GM19239 (cell line): ENCODE measurements at places on chromosomes 12 and 14.
A peak's percentile ranks its signal among the peaks of the same experiment; 100 is the strongest.

DNA sequence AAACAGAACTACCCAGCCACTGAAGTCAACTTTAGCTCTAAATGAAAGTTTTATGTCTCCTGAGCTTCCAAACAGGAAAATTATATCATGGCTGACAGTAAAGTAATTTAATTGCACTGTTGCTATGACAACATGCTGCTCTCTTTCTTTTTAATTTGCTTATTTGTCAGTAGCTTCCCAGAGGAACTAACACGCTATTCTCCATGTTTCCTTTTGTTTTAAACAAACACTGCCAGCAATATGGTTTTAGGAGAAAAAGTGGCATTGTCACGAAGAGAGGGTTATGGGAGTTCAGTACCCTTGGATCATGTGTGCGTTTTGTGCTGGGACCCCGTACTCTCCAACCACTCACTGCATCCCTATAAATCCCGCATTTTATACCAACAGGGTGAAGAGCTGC, 1.9 kb downstream of the FOXN3 start:
- DNase-seq, result no peak

GRCh38 chr12:1912580-1913376, 5.7 kb downstream of the CACNA2D4 start:
- no peak for DNase-seq

GRCh38 chr14:101876555-101876938, 87.8 kb upstream of the DYNC1H1 start:
- DNase-seq, result peak; percentile 55

- no peak for DNase-seq
Measured at GRCh38 chr14:91412939-91413338, 4.7 kb downstream of the CCDC88C start.

DNA sequence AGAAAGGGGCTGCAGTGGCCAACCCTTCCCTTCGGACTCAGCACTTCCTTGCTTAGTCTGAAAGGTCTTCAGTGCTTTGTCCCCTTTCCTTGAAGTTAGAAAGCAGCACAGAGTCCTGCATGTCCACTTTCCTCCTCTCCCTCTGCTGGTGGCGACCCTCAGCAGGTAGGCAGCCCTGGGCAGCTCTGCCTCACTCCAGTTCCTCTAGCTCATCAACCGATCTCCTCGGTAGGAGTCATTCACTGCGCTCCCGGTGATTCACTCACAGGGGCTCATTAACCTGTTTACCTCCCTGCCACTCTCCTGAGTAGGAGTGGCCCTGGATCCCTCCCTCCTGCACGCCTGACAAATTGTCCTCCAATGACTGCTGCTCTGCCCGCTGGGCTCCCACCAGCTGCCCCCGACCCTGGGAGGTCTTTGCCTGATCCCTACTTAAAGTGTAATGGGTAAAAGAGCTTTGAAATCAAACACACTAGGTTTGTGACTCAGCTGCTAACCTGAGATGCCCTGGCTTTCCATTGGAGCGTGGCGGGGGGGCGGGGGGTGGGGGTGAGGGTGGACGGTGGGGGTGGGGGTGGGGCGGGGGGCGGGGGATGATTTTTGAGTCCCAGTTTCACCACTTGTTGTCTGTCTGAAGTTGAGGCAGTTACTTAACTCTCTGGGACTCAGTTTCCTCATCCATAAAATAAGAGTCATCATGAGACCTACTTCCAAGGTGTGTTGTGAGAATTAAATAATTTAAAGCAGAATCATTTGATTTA, 4.2 kb downstream of the SCNN1A start:
- no peak for DNase-seq

DNA sequence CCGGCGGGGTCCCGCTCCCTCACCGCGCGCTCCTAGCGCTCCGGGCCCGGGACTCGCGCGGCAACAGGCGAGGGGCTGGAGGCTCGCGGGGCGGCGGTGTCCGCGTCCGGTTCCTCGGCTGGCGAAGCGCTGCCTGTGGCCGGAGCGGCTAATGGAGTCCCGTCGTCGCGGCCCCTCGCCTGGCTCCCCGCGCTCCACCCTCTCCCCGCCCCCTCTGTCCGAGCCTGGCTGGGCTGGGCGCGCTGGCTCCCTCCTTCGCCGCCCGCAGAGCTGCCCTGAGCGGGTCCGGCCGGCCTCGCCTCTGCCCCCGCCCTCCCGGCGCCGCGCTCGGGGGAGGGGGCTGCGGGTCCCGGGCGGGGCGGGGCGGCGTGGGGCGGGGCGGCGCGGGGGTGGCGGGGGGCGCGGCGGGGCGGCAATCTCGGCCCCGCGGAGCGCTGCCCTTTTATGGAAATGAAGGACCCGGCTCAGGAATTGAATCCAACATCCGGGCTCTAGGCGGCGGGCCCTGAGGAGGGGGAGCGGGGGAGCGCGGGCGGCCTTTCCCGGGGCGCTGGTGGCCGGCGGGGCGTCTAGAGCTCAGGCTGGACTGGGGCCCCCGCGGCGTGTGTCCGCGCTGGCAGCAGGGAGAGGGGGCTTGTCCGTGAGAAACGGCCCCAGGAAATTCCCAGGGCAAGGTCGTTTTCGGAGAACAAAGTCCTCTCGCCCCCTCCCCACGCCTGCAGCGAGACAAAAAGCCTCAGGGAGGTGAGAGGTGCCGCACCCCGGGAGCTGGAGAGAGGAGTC, at the start of gene FERMT2:
FERMT2 (minus strand) TSS at position 153 of the 783 bp plus-strand sequence. CDS start 482 bp downstream, outside the sequence.
- peak; percentile 47 for DNase-seq

- no peak for DNase-seq
Measured at GRCh38 chr12:109494348-109494881, 17.0 kb downstream of the UBE3B start.

DNA sequence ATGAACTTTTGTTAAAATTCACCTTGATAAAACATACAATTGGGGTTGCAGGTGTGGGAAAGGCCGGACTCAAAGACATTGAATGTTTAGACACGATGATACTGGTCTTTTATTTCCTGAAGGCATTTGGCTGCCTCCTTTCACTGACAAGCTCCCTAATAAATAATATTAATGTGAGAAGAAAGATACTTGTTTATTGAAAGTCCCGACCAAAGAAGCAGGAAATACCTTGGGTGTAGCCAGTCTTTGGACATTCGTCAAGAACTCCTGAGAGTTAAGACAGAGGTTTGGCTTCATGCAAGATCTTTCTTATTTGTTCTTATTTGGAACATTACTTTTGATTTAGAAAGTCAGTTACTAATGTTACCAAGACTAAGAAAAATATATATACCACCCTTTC, 1133.8 kb upstream of the SEL1L start:
- DNase-seq, result no peak

DNA sequence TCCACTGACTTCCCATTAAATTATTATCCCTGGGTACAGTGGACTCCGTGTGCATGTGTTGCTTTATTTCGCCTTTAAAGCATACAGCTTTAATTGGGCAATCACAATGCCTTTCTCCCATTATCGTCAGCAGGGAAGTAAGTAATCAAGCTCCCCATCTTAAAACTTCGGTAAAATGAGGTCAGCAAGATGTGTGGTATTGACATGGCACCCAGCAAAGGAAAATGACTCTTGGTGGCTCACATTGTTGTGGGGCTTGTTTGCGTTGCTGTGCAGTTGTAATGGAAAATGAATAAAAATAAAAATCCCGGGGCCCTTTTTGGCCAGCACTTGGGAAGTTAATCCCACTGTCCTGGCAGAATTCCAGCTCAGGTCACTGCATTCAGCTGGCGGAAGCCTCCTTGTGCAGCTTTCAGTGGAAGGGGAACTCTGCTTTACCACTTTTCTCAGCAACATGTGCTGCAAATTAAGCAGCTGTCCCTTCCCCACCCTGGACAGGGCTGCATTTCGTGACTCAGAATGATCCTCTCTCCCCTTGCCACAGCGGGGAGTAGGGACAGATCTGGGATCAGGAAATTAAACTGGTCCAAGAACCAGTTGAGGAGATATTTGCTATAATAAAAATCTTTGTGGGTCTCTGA, 13.9 kb upstream of the ATP2A2 start:
- DNase-seq, result no peak

- DNase-seq, result no peak
Measured at GRCh38 chr14:67141146-67141900, 47.9 kb upstream of the GARIN2 start.

DNA sequence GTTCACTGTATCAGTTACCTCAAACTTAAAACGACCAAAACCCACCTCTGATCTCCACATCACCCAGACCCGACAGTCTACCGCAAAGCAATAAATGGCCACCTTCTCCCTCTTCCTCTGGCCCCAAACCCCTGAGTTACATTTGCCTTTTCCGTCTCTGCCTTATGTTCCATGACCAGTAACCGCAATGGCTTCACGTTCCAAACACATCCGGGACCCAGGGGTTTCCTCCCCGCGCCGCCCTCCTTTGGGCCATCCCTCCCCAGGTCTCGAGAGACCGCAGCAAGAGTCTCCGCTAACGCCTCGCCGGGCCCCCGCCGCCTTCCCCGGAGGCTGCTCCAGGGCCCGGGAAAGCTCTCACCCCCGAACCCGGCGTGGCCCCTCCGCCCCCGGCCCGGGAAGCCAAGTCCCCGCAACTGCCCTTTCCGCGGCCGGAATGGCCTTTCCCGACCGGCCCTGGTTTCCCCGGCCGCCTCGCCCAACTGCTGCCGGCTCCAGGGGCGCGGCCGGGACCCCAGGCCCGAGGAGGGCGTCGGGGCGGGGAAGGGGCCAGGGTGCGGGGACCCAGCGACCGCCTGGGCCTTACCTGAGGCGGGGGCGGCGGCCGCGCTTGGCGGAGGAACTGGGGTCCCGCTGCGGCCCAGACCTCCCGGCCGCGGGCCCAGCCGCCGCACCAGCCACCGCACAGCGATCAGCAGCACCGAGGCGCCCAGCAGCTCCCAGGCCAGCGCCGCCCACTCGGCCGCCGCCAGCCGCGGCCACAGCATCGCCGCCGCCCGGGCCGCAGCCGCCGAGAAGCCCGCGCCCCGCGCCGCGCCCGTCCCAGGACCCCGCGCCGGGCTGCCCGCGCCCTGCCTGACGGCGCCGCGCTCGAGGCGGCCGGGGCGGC, at the start of gene ANKLE2:
ANKLE2 (minus strand) TSS at position 801 of the 889 bp plus-strand sequence; CDS start at position 767, 34 bp downstream.
- DNase-seq, result peak; percentile 56

DNA sequence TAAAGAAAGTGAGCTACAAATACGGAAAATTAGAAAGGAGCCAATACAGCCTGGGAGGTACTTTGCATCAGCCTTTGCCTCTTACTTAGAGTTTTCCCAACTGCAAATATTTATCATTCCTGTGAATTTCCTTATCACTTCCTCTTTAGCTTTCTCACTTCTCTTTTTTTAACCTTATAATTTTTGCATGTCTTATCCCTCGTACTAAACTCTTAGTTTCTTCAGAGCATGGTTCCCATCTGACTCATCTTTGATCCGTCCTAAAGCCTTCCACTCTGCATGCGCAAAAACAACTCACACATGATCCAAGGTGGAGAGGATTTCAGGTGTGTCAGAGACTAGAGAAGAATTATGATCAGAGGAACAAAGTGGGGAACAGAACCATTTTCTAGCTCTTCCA, 9.6 kb upstream of the SNAPC1 start:
- no peak for DNase-seq

DNA sequence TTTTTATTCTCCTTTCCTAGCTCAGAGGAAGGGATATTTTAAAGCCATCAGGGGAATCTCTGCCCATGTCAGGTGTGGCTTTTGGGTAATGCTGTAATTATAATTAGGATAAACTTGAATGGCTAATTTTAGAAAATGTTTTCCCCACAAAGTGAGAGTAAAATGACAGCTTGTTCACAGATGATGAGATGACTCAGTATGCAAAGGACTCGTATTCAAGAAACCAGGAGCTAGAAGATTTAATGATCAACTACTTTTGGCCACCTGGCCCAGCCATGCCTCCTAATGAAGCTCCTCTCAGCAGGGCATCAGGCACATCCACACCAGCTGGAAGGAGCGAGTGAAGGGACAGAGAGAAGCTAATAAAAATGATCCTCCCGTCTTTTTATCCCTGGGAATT, 29.0 kb upstream of the PLEKHG7 start:
- peak; percentile 17 for DNase-seq

DNA sequence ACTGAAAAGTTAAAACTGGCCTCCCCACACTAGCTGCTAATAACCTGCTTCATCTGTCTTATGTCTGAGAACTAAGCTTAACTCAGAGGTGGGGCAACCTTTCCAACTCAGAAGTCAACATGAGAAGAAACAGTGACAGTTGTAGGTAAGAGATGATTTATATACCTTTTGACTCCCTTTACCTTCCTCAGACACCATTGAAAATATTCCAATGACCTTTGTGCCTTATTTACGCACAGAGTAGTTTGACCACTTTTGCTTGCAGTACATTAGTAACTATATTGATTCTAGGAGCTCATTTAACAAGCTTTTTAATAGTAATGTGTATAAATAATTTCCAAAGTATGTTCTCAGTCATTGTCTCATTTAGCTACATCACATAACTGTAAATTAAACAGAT, 77.6 kb downstream of the ALX1 start:
- DNase-seq, result no peak

GRCh38 chr14:48937541-48938195, 648.5 kb downstream of the RPS29 start:
- DNase-seq, result no peak

- no peak for DNase-seq
Measured at GRCh38 chr12:21971344-21971743, 30.1 kb upstream of the ABCC9 start.

DNA sequence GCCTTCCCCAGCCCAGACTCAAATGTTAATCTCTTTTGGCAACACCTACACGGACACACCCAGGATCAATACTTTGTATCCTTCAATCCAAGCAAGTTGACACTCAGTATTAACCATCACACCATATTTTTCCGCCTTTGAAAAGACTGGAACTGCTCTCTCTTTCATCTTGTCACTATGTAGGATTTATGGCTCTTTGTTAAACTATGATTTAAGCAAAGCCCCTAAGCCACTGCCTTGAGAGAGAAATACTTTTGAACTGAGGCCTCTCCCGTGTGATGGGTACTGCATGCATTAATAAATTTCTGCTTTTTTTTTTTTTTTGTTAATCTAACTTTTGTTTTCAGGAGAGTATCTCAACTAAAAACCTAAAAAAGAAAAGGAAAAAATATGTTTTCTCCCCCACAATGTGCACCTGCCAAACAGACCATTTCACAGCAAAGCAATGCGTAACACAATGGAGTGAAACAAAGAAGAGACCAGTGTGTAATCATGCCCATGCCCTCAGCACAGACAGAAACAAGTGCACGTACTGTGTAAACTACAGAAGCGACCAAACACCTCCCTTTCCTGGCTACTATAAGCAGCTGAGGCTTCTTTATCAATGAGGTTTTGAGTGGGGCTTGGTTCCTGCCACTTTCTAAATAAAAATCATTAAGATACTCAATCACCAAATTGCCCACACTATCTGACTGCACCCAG, 28.3 kb upstream of the ETFBKMT start:
- no peak for DNase-seq

GRCh38 chr14:24182110-24182882, 6.3 kb downstream of the IPO4 start:
- DNase-seq, result no peak

GRCh38 chr14:54857830-54858269, 44.8 kb downstream of the GCH1 start:
- peak; percentile 62 for DNase-seq

GRCh38 chr14:76920331-76921087, 94.3 kb downstream of the LRRC74A start:
- no peak for DNase-seq

- peak; percentile 69 for DNase-seq
Measured at GRCh38 chr14:103846543-103847450, 578 bp downstream of the PPP1R13B start.

- DNase-seq, result no peak
Measured at GRCh38 chr12:75488553-75488952, 8.0 kb downstream of the GLIPR1 start.

GRCh38 chr14:90788031-90788430, 28.2 kb downstream of the TTC7B start:
- no peak for DNase-seq

- DNase-seq, result peak; percentile 23
Measured at GRCh38 chr14:92615451-92615850, 101.9 kb downstream of the RIN3 start.

GRCh38 chr12:118334939-118335567, 37.7 kb downstream of the TAOK3 start:
- no peak for DNase-seq

GRCh38 chr12:121579981-121580868, 598 bp downstream of the KDM2B start:
- no peak for DNase-seq
